Activated T-helper 2 cell treated with anti-CD3 and anti-CD28 coated beads, Interferon-gamma antibody, Interleukin-2, Interleukin-4, amounts not matched to agents 10 μg/mL and 5 μg/mL and 100 μg/mL, durations not matched to agents 14 hours and 24 hours and 36 hours (primary cell): ENCODE measurements at places on chromosomes 1 and 21.
A peak's percentile ranks its signal among the peaks of the same experiment; 100 is the strongest.

GRCh38 chr1:12087797-12088314 lies 24.8 kb downstream of the TNFRSF8 start:
- peak; percentile 62 for DNase-seq

GRCh38 chr1:26364956-26365355 lies 7.6 kb downstream of the ZNF683 start:
- DNase-seq, result no peak

GRCh38 chr1:182829285-182829932 lies 9.7 kb upstream of the DHX9 start:
- DNase-seq, result no peak

DNA sequence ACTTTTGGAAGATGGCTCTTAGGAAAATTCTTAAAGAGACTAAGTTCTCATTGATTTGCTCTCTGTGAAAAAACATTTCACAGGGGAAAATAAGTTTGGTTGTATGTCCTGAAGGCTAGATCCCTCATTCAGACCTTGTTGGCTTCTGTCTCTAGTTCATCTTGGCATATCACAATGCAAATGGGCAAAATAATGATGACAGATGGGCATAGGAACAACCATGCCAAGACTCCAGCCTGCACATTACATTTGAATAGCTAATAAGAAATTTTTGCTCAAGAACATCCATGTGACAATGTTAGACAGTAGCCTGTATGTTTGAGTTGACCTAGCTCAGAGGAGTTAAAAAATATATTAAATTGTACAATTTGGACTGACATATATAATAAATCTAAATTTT lies 292.9 kb downstream of the PLA2G4A start:
- DNase-seq, result no peak

DNA sequence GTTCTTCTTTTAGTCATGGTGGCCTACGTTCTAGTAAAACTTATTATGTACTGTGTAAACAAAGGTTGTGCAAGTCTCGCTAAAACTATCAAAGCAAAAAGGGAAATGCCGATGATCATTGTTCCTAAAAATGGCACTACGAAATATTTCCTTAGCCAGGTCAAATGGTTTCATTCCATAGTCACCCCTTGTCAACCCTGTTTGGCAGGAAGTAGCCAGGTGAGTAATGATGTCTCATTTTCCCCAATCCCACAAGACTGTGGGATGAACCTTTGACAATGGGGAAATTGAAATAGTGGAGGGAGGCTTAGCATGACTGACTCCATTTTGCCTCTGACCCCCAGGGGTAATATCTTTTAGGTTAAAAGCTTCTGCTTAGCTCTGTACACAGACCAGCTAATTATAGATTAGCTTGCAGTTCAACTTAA lies 5.6 kb upstream of the REN start:
- DNase-seq, result no peak

- DNase-seq, result no peak
Measured at GRCh38 chr1:14768582-14769304, 170.3 kb downstream of the KAZN start.

DNA sequence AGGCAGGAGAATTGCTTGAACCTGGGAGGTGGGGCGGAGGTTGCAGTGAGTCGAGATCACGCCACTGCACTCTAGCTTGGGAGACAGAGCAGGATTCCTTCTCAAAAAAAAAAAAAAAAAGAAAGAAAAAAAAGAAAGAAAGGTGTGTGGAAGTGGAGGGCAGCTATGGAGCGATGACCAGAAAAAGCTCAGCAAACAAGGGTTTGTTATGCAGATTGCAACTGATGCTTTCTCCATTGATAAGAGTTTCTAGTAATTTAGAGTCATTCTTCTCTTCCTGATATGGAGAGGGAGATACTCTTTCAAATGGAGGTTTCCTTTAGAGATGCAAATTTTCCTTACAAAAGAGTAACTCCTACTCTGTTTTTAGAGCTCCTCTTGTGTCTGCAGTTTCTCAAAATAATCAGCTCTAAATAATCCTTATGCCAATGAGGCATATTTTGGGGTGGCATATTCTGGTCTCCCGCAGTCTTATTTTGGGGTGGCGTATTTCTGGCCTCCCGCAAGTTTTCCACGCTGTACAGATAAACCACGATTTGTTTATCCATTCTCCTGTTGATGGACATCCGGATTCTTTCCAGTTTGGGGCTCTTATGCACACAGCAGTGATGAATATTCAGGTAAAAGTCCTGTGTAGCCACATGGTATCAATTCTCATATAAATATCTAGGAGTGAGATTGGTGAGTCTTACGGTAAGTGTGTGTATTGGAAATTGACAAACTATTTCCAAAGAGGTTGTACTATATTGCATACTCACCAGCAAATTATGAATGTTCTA lies 30.7 kb upstream of the RCC2 start:
- no peak for DNase-seq

DNA sequence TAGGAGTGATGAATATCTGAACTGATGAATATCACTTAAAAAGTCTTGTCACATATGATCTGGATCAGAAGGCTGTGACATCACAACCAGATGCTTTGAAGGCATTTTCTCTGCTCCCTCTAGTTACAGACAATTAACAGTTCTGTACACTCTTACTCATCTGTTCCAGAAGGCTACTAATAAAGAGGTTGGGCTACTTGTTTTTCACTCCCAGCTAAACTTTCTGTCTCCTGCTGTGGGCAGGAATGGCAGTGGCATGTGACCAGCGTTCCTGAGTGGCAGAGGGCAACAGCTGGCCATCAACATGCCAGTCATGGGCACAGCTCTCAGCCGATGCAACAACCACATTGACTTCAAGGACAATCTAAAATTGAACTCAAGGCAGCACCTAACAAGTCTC lies 66.7 kb downstream of the SLC45A1 start:
- no peak for DNase-seq
